Renal cortex interstitium (tissue), 15 donors: ENCODE measurements at places on chromosomes 16 and 17. TPM values are rescaled to one million over a fixed set of nuclear protein-coding genes. Genes with fewer than 3 reads are reported as not detected.

DNA sequence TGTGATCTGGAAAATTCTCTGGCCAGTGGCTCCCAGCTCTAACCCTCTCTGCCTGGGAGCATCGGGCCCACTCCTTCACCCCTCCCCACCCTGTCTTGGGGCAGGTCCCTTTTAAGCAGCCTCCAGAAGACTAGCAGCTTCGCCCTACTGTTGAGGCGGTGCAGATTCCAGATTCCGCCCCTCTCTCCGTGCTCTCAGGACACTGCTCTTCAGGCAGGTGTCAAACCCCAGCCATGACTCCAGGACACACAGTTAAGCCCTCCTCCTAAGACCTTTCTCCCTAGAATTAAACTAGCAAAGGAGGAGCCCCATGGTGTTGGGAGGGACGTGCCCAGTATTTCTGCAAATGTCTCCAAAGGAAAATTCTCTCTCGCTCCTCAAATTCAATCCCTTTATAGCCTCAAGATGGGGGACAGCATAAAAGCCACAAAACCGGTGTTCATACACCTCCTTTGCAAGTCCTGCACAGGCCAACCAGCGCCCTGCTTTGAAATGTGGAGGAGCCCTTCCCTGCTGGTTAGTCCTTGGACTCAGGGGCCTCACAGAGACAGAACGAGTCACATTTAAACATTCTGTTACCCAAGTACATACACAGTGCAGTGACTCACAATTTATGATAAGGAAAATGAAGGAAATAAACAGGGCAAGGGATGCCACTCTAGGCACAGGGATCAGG, 7.2 kb downstream of the LPO start:
- no peak for DNase-seq

DNA sequence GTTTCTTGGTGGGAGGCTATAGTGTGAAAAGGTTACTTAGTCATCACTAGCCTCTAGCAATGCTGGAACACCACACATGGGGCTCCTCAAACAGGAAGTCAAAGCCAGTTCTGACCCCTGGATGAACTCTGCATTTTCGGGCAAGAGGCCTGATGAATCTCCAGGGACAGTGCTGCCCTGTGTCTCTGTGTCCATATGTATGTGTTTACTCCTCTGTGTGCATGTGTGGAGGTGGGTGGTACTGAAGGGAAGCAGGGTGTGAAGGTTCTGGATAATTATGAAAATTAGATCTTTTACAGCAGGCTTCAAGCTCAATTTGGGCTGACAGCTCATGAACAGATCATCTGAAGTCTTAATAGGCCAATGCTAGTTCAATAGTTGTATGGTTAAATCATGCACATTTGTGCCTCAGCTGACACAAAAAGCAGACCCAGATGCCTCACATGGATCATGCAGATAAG, 133.6 kb downstream of the SNX11 start:
- no peak for DNase-seq

DNA sequence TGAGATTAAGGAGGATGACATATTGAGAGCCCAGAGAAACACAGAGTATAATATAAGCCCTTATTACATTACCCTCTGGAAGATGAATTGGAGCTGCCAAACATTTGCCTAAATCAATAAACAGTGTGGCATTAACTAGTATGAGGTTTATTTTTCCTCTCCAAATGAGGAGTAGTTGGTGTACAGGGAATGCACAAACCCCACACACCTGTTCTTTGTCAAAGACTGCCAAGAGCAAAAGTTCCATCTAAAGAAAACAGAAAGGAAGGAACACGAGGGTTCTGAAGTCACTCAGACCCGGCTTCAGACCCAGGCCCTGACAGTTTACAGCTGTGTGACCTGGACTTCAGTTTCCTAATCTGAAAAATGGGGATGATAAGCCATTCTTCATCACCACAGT, 138.1 kb downstream of the SHISA9 start:
- DNase-seq = no peak

- no peak for DNase-seq
These were observed 78.1 kb upstream of the ZFHX3 start for GRCh38 chr16:73125850-73126524.

DNA sequence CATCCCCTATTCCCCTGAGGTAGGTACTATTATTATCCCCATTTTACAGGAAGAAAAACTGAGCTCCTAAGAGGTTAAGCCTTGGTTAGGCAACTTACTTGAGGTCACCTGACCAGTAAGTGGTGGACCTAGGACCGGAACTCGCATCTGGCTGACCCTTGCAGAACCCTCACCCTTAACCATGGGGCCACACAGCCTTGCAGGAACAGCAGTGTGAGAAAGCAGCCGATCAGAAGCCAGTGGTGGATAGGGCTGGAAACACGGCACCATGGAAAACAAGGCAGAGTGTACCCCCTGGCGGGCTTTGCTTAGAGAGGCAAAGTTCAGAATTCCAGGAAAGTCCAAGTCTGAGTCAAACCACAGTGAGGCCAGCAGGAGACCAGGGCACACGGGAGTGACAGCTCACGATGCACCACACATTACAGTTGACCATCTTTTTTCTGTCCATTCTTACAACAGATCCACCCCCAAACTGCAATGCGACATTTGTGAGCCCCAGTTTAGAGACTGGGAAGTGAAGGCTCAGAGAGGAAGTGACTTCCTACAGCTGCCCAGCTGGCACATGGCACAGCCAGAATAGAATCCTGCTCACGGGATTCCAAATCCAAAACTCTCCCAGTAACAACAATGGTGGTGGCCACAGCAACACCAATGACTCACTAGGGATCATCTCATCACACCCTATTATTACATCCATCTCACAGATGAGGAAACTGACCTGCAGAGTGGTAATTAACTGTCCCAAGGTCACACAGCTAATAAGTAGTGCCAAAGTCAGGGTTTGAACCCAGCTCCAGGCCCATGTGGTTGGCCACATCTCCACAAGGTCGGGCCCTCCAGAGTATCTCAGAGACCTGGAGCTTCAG, 20.3 kb downstream of the KIFC3 start:
- no peak for DNase-seq

SHISA9 gene
- polyA plus RNA-seq = 5.9 TPM
